Iris pigment epithelial cell (primary cell): ENCODE measurements at places on chromosomes 16 and 17.
A peak's percentile ranks its signal among the peaks of the same experiment; 100 is the strongest.

- DNase-seq: no peak
These were observed 7.3 kb upstream of the PRSS36 start for GRCh38 chr16:31157136-31157535.

DNA sequence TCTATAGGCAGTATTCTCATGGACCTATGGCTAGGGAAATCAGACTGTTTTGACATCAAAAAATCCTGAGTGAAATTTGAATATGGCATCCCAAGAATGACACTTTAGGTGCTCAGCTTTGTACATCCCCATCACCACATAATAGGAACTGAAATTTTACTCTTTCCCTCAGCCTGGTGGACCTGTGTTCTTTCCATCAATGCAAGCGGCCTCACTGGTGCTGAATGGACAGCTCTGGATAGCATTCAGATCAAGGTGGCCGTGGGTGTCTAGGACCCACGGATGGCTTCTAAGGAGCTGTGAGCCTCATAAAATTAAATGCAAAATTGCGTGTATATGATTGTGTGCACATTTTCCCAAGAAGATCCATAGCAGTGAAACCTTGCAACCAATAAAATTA is 152.6 kb downstream of the MAP2K6 start:
- peak; percentile 35 for DNase-seq

- DNase-seq: peak; percentile 58
These were observed 47.5 kb downstream of the SLC6A2 start for GRCh38 chr16:55703003-55704001.

DNA sequence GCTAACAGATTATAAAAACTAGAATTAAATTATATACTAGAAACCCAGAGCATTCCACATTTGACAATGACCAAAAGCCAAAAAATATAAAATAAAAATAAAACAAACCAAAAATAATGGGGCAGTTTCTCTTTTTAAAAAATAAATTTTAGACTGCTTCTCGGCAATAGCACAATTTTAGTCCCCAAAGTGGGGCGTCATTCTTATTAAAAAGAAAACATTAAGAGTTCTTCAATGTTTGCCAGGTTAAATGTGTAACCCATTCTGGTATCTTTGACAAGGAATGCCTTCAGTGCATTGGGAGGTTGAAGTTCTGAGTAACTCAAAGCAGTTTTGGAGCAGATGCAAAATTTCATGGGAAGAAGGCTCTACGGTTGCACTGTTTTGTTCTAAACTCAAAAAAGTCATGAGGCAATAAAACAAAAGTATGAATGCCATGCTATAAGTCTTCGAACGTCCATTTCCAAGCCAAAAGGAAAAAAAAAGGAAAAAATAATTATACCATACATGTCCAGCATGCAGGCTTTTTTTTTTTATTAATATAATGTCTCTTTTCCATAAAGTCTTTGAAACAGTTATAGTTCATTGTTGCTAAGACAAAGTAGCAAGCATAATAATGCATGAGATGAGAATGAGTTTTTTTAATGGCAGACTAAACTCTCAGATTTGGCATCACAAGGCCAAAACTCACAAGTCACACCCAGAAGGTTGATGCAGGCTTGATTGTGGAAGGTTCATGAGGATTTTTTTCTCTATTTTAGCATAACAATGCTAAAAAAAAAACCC is 3.1 kb downstream of the MAF start:
- DNase-seq: no peak

DNA sequence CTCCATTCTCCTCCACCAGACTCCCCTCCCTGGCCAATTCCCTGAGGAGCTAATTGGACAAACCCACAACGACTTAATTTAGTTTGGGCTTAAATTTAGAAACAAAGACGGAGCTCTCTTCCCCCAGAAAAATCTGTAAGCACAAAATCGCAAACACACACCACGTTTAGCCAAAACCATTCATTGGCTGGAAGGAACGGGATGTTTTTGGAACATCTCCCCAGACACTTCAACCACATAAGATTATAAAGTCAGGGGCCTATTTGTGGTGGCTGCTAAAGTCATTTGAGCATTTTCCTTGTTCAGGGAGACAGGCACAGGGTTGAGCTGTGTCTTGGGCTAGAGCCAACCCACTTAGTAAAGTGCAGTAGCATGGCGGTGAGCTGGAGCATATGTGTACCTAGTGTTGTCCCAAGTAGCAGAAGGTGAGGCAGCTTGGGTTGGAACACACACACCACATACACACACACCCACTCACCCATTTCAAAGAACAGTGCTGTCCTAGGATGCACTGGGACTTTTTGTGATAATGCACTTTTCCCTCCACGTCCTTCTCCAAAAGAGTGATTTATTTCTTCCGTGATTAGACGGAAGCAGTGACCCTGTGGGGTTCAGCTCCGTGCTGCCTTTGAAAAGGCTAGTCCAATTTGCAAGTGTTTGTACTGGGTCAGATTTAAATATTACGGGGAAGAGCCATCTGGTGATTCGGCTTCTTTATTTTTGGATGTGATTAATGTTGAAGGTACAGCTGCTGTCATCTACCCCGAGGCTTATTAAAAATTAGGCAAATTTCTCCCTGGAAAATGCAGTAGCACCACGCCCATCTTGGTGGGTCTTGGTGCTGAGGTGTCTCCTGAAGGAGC is 32.2 kb downstream of the ELAC2 start:
- DNase-seq: no peak

GRCh38 chr17:49496183-49496866 is 1.2 kb downstream of the NGFR start:
- DNase-seq: peak; percentile 57

DNA sequence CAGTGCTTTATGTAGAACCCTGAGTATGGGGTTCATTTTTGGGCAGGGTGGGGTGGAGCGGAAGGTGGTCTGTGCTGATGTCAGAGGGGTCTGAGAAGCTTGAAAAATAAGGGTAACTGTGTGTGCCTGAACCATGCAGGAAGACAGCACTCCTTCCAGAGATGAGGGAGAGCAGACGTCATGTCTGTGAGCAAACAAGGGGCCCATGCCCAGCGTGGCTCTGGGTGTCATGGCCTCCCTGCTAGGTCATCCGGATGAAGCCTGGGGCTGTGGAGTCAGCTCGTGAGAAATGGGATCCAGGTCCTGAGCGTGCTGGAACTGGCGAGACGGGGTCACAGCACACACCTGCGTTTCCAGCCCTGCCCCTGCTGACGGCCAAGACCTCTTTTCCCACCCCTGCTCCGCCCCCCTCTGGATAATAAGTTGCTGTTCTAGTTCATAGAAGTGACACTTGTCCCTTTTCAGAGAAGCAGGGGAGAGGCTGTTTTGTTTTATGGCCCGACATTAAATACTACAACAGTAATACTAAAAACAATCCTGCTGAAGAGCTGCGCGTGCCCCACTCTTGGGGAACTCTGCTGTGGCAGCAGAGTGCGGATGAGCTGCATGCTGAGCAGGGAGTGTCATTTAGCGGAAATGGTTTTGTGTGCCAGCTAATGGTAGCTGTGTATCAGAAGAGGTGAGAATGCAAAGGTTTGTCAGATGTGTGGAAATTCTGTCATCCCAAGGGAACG is 92.6 kb downstream of the RPTOR start:
- DNase-seq: no peak

- no peak for DNase-seq
These were observed 42.8 kb upstream of the ACSF3 start for GRCh38 chr16:89050868-89051311.

DNA sequence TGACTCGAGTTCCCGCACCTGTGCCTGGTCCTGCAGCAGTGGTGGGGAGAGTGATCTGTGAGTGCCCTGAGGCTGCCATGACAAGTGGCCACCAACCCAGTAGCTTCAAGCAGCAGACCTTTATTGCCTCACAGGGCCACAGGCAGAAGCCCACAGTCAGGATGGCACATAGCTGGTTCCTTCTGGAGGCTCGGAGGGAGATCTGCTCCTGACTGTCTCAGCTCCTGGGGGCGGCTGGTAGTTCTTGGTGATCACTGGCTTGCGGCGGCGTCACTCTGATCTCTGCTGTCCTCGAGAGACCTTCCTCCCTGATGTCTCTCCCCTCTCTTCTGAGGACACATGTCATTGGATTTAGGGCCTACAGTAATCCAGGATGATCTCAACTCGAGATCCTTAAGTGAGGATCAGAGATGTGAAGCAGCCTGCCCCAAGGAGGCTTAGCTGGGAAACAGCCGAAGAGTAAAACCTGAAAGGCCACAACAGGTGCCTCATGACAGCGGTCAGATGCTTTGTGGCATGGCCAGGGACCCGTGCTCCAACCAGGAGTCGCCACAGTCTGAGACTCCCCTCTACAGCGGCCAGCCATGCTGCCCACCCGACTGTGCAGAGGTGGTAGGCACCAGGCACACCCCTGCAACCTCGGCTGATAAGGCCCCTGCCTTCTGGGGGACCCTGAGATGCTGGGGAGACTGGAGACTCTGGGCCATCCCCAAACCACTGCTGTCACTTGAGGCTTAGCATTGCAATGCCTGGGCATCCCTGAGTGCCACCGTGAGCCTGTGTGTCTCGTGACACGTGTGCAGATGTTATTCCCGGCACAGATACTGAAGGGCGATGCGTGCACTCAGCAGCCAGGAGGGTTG is 30.0 kb upstream of the SLC38A10 start:
- DNase-seq: no peak

GRCh38 chr17:63950940-63951907 is 19.1 kb upstream of the CD79B start:
- DNase-seq: no peak

GRCh38 chr16:59404509-59404908 is 670.4 kb upstream of the GOT2 start:
- no peak for DNase-seq

DNA sequence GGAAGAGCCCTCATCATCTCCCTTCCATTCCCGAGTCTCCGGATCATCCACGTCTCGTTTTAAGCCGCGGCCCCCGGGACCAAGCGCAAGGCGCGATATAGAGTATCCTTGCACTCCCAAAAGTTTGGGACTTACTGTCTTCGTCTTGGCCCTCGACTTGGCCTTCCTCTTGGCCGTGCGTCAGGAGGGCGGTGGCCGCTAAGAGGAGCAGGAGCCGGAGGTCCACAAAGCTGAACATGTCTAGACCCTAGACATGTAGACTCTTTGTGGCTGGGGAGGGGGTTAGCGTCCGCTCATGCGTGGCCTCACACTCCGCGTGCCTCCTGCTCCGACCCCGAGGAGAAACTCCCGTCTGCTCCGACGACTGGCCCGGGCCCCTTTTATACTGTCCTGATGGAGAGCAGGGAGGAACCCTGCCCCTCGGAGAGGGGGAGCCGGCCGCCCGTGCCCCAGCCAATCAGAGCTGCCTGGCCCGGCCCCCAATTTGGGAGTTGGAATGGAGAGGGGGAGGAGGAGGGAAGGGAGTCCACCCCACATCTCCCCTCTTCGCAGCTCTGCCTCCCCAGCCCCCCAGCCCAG is at the start of gene COL1A1:
COL1A1 (minus strand) TSS at position 356 of the 579 bp plus-strand sequence; CDS start at position 238, 118 bp downstream.
- DNase-seq: peak; percentile 87
